ENCODE measurements at places on chromosomes 11 and 22. TPM values are rescaled to one million over a fixed set of nuclear protein-coding genes. Genes with fewer than 3 reads are reported as not detected.

Gene MN1
- total RNA-seq = 0.42 TPM

Gene SLC6A5
- not detected for total RNA-seq

Gene OR51B4
- total RNA-seq = not detected

GRCh38 chr11:9351321-9351881 lies 33.1 kb upstream of the IPO7 start:
- no peak for DNase-seq

- no peak for DNase-seq
Observed at GRCh38 chr11:98701541-98701940, 319.2 kb upstream of the CNTN5 start.

Gene BEST1
- total RNA-seq = under 0.01 TPM

Gene C22orf31
- not detected for total RNA-seq

GRCh38 chr22:29218758-29219408 lies 13.2 kb downstream of the EMID1 start:
- no peak for DNase-seq

Measured in pulmonary artery endothelial cell (primary cell).